ENCODE measurements at places on chromosomes 6 and 20. TPM values are rescaled to one million over a fixed set of nuclear protein-coding genes. Genes with fewer than 3 reads are reported as not detected.
A peak's percentile ranks its signal among the peaks of the same experiment; 100 is the strongest.

Gene PNPLA1
- not detected for total RNA-seq

DNA sequence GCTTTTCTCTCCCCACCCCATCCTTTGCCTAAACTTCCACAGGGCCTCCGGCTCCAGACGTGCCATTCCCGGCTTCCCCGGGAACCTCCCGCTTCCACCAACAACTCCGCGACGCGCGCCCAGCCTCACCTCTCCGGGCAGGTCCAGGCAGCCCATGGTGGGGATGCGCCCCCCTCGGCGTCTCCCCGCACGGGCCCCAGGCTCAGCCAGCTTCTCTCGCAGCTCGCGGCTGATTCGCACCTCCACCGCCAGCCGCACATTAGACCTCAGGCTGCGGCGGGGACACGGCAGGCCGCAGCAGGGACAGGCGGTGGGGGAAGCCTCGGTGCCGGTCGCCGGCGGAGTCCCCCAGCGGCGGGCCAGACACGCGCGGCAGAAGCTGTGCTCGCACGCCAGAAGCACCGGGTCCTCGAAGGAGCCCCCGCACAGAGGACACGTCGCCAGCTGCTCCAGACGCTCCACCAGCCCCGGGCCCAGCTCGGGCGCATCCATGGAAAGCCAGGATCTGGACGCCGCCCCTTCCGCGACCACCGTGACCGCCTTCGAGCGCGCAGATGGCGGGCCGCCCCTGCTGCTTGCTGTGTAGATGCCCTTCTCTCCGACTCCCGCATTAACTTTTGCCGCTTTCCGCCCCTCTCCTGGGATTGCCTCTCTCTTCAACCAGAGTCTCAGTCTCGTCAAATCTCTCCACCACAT lies at the start of gene RNF39:
TSS of gene RNF39 (minus strand) at position 676 of the 696 bp plus-strand sequence. CDS start at position 492, 184 bp downstream.
- DNase-seq = no peak

GRCh38 chr20:51660672-51661608 lies 107.2 kb downstream of the ATP9A start:
- peak; percentile 93 for DNase-seq

GRCh38 chr6:83067448-83068439 lies at the start of gene DOP1A:
TSS of gene DOP1A (plus strand) at chr6:83067671. CDS start at chr6:83096978, 29,307 bp downstream.
- peak; percentile 97 for DNase-seq

DNA sequence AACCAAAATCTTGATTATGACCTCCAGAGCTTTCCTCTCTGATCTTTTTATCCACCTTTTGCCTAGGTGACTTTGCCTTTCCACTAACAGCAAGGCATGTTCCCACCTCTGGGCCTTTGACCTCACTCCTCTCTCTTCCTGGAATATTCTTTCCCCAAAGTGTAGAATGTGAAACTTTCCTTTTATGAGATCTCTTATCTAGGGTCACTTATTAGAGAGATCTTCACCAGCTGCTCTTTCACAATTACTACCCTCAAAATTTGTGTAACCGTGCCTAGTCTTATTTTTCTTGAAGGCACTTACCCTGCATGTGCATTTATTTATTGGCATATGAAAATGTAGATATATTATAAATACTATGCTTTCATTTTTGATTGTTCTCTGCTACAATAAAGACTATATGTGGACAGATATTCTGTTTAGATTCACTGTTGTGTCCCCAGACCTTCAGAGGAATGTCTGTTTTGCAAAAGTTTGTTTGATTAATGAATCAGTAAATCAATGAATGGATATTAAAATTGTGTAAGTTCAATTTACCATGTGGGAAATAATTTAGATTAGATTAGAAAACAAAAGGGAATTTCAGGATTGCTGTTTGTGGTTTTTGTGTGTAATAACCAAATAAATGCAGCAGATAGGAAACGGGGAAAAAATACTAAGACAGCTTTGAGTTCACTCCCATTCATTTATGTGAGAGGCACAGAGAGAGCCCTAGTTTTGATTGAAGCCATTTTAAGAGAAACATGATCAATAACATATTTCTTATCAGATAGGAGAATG lies 207.0 kb downstream of the ADGB start:
- no peak for DNase-seq

Gene CGA
- not detected for total RNA-seq

DNA sequence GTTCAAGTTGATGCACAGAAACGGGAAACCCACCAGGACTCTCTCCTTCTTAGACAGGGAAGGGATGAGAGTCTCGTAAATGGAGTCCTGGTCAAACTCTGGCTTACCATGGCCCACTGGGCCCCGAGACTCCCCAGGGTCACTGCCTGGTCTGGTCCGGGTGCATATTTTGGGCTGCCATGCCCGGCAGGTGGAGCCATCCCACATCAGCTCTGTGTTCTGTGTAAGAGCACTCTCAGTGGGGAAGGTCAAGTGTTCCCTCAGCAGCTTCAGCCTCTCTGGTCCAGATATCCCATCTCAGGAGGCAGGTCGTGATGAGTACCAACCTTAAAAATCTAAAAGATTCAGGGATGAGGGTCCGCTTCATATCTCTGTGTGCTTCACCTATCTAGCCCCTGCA lies 138.8 kb downstream of the EDN3 start:
- no peak for DNase-seq

GRCh38 chr6:123415844-123416468 lies 220.8 kb downstream of the TRDN start:
- DNase-seq = peak; percentile 19

- peak; percentile 87 for DNase-seq
Observed at GRCh38 chr20:50450881-50451752, 59.1 kb upstream of the PTPN1 start.

Gene PSORS1C1
- total RNA-seq = 2.2 TPM

DNA sequence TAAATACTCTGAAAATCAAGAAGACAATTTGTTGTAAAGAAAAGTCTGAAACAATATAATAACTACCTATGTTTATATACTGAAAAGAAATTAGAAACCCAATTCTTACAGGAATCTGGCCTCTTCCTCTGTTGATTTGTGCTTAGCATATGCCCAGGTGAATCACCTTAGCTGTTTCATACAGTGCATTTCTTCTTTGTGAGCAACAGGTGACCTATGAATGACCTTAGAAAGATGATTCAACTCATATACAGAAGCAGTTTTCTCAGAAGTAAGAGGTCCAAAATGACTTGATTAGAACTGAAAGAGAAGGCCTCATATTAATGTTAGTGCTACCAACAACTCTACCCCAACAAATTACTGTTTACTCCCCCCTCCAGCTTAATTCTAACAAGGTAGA lies 419.5 kb upstream of the ID4 start:
- no peak for DNase-seq

Gene SLC44A4
- total RNA-seq = not detected
